Vagina (tissue), 2 donors: ENCODE measurements at places on chromosomes 11 and 22. TPM values are rescaled to one million over a fixed set of nuclear protein-coding genes. Genes with fewer than 3 reads are reported as not detected.

DNA sequence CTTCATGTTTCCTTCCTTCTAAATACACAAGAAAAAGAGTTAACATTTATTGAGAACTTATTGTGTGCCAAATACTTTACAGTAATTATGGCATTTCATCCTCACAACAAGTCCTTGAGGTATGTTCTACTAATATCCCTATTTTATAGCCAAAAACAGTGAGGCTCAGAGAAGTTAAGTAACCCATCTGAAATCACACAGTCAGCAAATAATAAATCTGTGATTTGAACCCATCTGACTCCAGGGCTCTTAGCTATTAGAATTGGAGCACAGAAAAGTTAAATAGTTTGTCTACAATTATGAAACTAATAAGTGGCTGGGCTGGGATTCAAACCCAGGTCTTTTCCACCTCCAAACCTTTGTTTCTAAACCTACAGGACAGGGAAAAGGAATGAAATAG, 36.5 kb upstream of the MYOD1 start:
- H3K4me3 ChIP-seq = no peak overlapping the region
- no peak for DNase-seq

DNA sequence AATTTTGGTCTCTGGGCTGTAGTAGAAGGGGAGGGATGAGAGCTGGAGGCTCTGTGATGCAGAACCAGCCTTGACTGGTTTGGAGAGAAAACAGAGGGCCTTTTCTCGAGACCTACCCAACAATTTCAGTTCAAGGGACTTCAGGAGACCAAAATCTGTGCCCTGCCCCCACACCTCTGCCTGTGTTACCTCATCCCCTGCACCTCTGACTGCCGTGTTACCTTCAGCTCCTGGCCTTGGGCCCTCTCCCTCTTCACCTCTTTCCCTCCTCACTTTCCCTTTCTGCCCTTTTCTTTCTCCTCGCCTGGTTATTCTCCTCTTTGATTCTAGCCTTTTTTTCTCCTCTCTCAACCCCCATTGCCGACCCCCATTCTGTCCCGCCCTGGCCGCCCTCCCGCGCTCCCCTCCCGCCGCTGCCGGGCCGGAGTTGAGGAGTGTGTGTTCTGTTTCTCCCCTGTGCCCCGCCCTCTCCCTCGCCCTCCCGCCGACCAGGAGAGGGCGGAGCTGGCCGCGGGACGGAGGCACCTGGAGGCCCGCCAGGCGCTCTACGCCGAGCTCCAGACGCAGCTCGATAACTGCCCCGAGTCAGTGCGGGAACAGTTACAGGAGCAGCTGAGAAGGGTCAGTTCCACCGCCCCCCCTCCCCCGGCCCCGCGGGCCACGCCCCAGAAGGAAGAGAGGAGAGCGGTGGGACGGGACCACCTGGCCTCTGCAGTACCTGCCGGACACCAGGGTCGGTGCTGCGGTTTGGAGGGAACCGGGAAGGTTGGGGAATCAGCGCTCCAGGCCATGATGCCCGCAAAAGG, 27.2 kb downstream of the PHLDB1 start:
- DNase-seq = no peak
- no peaks in the 10 kb centered on the region for H3K27me3 ChIP-seq
- H3K4me1 ChIP-seq = peaks cover 43% of the 10 kb centered on the region
- H3K36me3 ChIP-seq = no peaks in the 10 kb centered on the region
- H3K27ac ChIP-seq = peak overlapping the region; percentile 75

GRCh38 chr22:41722496-41722895, 23.2 kb downstream of the MEI1 start:
- no peaks in the 10 kb centered on the region for H3K27me3 ChIP-seq
- no peaks in the 10 kb centered on the region for H3K36me3 ChIP-seq
- H3K4me1 ChIP-seq = no peaks in the 10 kb centered on the region

- H3K27ac ChIP-seq = no peak overlapping the region
- H3K4me3 ChIP-seq = no peak overlapping the region
- DNase-seq = no peak
- no peaks in the 10 kb centered on the region for H3K4me1 ChIP-seq
- H3K36me3 ChIP-seq = no peaks in the 10 kb centered on the region
These were observed 342.1 kb upstream of the SYN3 start for GRCh38 chr22:33400061-33400840.

DNA sequence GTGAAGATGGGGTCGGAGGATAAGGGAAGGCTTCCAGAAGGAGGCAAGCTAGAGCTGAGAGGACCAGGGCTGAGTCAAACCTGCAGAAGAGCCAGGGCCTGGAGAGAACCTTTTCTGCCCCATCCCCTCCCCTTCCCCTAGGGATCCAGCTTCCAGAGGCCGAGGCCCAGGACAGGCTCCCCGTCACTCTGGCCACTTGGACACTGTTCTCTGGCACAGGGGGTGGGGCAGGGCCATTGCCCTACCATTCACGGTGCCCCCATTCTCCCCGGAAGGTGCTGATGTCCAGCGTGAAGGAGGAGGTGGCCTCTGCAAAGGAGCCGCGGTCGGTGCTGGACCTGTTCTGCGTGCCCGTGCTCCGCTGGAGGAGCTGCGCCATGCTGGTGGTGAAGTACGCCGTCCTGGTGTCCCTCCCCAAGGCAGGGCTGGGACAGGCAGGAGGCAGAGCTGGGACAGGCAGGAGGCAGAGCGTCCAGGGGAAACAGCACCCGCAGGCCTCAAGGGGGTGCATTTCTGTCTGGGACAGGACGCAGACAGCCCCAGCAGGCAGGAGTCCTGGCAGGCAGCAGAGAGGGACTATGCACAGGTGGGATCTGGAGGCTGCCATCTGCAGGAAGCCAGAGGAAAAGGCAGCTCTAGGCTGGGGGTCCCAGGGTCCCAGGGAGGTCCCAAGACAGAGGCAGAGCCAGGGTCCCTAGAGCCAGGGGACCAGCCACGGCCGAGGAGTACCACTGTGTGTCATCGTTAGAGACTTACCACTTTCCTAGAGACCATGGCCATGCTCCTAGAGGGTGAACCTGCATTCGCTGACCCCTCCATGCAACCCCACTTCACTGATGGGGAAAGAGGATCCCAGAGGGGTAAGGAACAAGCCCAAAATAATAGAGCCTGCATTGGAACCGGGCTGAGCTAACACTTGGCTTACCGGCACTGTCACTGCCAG, 25.8 kb upstream of the SLC22A12 start:
- peaks cover 14% of the 10 kb centered on the region for H3K4me1 ChIP-seq
- no peaks in the 10 kb centered on the region for H3K27me3 ChIP-seq
- no peak for DNase-seq
- H3K27ac ChIP-seq = no peak overlapping the region
- H3K36me3 ChIP-seq = no peaks in the 10 kb centered on the region
- H3K4me3 ChIP-seq = no peak overlapping the region

DNA sequence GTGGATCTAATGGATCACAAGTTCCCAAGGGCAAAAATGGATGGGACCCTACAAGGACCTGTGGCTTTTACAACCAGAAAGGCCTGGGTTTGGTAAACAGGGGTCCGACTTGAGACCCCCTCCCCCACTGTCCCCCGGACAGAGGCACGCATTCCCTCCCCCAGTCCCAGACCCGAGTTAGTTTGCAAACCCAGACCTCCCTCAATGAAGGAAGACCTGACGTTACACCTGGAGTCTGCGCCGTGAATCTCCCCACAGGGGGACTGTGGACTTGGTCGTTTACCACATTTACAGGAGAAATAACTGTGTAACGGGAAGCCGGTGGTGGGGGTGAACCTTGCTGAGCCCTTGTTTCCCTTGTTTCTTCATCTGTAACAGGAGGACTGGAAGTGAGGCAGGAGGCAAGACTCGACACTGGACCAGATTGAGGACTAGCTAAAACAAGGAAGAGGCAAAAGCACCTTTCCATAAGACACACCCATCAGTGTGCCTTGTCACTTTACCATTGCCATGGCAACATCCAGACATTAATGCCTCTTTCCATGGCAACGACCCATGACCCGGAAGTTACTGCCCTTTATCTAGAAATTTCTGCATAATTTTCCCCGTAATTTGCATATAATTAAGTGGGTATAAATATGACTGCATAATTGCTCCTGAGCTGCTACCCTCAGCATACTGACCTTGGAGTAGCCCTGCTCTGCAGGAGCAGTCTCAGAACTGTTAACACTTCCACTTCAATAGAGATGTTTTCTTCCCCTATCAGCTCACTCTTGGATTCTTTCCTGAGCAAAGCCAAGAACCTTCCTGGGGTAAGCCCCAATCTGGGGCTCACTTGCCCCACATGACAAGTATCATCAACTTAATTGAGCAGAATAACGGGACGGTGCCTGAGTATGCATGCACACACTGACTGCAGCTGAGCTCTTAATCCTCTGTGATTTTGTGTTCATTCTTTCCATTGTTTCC, 25.4 kb downstream of the PDGFB start:
- no peak for DNase-seq
- no peak overlapping the region for H3K4me3 ChIP-seq
- H3K27me3 ChIP-seq = no peaks in the 10 kb centered on the region
- no peaks in the 10 kb centered on the region for H3K36me3 ChIP-seq
- H3K4me1 ChIP-seq = no peaks in the 10 kb centered on the region

DNA sequence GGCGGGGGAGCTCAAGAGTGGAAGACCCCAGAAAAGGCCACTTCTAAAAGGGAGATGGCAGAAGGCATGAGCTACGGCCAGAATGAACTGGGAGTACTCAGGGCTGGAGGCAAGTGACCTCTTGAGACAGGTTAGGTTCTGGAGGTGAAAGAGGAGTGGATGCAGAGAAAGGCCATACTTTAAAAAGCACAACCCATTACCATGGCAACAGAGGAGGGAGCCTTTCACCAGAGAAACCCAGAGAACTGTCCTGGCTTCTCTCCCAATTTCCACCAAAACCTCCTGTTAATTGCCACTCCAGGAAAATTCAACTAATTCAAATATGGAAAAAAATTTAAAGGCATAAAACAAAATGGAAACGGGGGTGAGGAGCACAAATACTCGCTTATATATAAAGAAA, 15.8 kb downstream of the A4GALT start:
- no peak overlapping the region for H3K4me3 ChIP-seq
- DNase-seq = no peak
- peaks cover 51% of the 10 kb centered on the region for H3K4me1 ChIP-seq
- no peak overlapping the region for H3K27ac ChIP-seq
- no peaks in the 10 kb centered on the region for H3K27me3 ChIP-seq

DNA sequence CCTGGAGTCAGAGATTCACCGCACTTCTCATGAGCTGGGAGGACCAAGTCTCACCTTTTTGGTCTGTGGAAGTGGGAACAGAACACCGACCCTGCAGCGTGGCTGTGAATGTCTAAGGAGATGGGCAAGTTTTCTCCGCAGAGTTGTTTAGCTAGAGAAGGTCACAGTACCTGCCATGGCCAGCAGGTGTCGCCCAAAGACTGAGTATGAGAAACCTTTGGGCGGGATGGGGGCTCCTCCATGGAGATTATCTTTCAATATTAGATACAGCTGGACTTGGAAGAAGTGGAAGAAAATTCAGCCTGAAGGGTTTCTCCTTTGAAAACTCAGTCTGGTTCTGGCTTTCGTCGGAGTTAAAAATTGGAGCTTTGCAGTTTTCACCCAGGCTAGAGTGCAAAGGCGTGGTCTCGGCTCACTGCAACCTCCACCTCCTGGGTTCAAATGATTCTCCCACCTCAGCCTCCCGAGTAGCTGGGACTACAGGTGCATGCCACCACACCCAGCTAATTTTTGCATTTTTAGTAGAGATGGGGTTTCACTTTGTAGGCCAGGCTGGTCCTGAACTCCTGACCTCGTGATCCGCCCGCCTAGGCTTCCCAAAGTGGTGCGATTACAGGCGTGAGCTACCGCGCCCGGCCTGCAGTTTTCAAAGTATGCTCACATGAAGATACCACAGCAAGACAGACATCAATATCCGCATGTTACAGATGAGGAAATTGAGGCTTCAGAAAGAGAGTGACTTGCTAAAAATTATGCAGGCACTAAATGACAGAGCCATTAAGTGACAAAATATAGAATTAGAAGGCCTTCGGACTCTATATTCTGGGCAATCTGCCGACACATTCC, 10.7 kb upstream of the DSCAML1 start:
- H3K27me3 ChIP-seq = no peaks in the 10 kb centered on the region
- H3K4me3 ChIP-seq = no peak overlapping the region
- H3K27ac ChIP-seq = no peak overlapping the region
- DNase-seq = no peak

GRCh38 chr11:121214861-121215260, 77.7 kb upstream of the SC5D start:
- H3K27me3 ChIP-seq = no peaks in the 10 kb centered on the region
- no peak overlapping the region for H3K27ac ChIP-seq
- no peaks in the 10 kb centered on the region for H3K36me3 ChIP-seq
- peaks cover 8% of the 10 kb centered on the region for H3K4me1 ChIP-seq
- no peak overlapping the region for H3K4me3 ChIP-seq

DNA sequence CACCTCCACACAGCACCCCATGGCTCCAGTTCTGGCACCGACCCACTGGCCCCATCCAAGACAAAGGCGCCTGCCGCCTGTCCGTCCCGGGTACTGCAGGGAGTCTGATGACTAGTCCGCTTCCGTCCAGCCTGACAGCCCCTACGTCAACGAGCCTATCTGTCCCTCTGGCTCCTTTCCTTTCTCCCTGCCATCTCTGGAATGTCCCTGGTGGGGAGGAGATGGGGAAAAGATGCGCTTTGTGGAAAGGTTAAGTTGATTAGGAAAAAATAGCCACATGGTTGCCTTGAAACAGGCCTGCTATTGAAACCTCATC, 10.4 kb downstream of the PDGFB start:
- no peak for DNase-seq
- H3K27ac ChIP-seq = peak overlapping the region; percentile 63
- no peaks in the 10 kb centered on the region for H3K27me3 ChIP-seq
- H3K4me3 ChIP-seq = no peak overlapping the region
- H3K36me3 ChIP-seq = peaks cover 14% of the 10 kb centered on the region

GRCh38 chr11:88105526-88105925, 69.7 kb downstream of the RAB38 start:
- H3K36me3 ChIP-seq = no peaks in the 10 kb centered on the region
- no peak overlapping the region for H3K4me3 ChIP-seq
- no peak overlapping the region for H3K27ac ChIP-seq

DNA sequence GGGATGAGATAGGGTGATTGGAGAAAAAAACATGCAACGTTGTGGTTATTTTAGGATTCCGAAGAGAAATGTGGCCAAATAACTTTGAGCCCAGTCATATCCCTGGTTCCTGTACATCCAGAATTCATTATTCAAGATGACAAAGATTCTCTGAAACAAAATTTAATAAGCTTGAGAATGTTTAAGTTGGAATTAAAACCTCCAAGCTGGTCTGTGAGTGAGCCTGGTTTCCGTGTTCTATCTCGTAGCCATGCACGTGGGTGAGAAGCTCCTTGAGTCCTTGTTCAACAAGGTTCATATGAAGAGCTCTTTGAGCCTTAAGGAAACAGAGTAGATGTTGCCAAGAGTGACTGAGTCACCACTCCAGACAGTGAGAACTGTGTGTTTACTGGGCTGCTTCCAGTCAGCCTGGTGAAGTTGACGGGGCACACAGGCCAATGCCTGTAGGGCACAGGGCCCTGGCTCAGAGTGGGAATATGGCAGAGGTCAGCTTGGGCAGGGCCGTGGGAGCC, 206.5 kb downstream of the NAV2 start:
- H3K4me3 ChIP-seq = no peak overlapping the region
- DNase-seq = no peak
- no peaks in the 10 kb centered on the region for H3K27me3 ChIP-seq
- H3K4me1 ChIP-seq = peaks cover 11% of the 10 kb centered on the region
- H3K27ac ChIP-seq = no peak overlapping the region

SLC43A3 gene
- total RNA-seq = 53.5 TPM

IGSF22 gene
- not detected for total RNA-seq

GGTLC3 gene
- not detected for total RNA-seq

PIH1D2 gene
- total RNA-seq = 1.5 TPM

MYO7A gene
- 9.1 TPM for total RNA-seq

LRRC4C gene
- total RNA-seq = 5.6 TPM

TTC36 gene
- not detected for total RNA-seq
